Left renal cortex interstitium (tissue), 4 donors: ENCODE measurements at places on chromosomes 2 and 18. TPM values are rescaled to one million over a fixed set of nuclear protein-coding genes. Genes with fewer than 3 reads are reported as not detected.

- DNase-seq = no peak
These were observed 131.3 kb downstream of the GFPT1 start for GRCh38 chr2:69255760-69256159.

- no peak for DNase-seq
These were observed 134.6 kb upstream of the SPATS2L start for GRCh38 chr2:200171731-200172482.

DNA sequence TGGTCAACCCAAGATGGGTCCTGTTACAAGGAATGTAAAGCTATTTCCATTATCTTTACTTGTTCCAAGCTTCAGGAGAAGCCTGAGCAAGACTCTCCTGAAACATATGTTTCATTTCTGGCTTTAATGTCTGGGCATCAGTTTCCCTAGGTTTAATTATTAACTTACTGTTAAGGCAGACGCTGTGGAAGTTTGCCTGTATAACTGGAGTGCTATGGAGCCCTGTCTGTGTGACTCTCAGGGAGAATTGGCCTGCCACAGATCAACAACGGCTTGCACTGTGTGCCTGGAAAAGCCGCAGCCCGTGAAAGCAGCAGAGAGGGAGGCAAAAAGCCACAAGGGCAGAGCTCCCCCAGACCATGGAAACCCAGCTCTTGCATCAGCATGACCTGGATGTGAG is 22.1 kb upstream of the LONRF2 start:
- no peak for DNase-seq

GRCh38 chr18:25005541-25006403 is 346.2 kb downstream of the ZNF521 start:
- DNase-seq = no peak

- DNase-seq = no peak
These were observed 805 bp downstream of the LIMS2 start for GRCh38 chr2:127674241-127675209.

DNA sequence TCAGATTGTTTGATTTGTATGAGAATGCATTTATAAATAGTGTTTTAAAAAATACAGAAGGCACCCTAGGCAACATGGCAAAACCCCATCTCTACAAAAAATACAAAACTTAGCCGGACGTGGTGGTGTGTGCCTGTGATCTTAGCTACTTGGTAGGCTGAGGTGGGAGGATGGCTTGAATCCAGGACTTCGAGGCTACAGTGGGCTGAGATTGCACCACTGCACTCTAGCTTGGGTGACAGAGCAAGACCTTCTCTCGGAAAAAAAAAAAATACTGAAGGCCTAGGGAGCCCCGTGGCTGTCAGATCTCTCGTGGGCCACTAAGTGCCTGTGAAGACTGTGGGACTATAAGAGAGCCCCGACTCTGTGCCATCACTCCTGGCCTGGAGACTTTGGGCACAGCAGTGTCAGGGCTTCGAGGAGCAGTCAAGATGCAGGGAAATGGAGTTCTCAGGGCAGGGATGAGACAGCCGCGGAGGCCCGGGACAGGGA is 40.5 kb downstream of the MYO7B start:
- DNase-seq = no peak

DNA sequence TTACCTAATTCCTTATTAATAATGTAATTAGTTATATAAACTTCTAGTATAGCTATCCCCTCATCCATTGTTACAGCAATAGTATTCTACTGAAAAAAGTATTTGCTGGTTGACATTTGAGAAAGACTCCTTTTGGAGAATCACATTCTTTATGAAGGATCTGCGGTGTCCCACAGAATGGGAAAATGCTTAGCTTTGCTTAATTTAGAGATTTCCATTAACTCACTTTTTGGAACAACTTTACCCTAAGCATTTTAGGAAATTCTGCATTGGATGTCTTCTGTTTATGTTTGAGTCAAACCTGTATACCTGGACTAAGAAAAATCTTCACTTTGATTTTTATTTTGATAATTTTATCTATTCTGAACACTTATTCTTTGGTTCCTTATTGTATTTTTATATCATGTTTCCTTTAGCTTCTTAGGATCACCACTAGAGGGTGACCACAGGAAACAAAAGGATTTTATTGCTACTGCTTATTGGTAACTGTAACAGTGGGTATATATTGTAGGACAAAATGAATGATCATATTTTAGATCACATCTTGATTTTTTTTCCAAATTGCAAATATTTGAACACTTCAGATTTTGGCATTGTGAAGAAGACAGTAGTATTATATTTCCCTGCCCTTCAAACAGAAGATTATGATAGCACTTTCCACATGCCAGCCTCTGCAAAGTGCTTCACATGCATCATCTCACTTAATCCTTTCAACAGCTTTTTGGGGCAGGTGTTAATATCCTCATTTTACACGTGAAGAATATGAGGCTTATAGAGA is 79.6 kb downstream of the MIB1 start:
- no peak for DNase-seq

DNA sequence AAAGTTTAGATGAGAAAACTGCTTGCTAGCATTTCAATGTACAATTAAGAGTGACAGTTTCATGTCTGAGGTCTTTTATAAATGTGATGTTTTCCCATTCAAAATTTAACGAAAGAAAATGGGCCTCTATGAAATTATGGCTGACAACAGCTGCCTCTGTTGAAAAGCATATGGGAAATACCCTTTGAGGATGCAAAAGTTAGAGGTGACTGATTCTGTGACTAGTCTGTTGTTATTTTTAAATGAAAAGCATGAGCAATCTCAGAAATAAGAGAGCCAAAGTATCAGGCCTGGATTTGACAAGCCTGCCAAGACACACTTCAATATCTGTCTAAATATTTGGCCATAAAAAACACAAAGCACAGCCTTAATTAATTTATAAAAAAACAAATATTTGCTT is 580.8 kb downstream of the ERBB4 start:
- DNase-seq = no peak

GRCh38 chr2:65186093-65186868 is 41.4 kb upstream of the ACTR2 start:
- no peak for DNase-seq

DNA sequence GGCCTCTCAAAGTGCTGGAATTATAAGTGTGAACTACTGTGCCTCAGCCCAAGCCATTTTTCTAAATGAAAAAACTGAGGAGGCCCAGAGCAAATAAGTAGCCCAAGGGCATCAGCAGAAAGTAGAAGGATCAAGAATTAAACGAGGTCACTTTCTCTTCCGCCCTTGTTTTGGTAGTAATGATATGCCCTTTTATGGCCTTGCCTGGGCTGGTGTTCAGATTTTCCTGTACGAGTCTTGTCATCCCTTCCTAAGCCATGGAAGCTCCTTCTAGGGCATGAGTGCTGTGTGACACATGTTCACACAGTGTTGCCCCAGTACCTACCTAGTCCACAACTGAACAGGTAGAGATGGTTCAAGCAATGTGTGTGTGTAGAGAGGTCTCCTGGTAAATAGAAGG is 6.6 kb downstream of the HPCAL1 start:
- no peak for DNase-seq

GRCh38 chr18:28801876-28802275 is 624.9 kb upstream of the CDH2 start:
- no peak for DNase-seq

GRCh38 chr18:765764-766549 is 46.1 kb downstream of the YES1 start:
- no peak for DNase-seq

DNA sequence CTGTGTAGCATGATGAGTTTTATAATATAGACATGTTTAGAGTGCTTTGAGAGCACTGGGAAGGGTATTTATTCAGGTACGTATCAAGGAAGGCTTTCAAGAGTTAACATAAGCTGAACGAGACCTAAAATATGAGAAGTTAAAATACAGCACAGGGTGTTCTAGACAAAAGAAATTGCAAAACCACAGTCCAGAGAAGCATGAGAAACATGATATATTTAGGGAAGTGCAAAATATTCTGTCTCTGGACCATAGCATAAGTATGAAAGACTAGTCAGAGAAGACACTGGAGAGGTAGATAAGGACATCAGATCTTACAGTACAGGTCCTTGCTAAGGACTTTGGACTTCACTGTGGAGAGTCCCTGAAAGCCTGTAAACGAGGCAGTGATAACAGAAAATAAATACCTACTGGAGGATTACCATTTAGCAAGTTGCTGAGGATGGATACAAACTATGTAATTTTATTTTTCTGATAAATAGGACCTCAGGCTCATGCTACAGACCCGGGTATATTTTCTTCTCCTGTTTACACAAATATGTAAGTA is 43.7 kb downstream of the FSIP2 start:
- no peak for DNase-seq

GRCh38 chr2:138324068-138324771 is 177.3 kb upstream of the SPOPL start:
- no peak for DNase-seq

DNA sequence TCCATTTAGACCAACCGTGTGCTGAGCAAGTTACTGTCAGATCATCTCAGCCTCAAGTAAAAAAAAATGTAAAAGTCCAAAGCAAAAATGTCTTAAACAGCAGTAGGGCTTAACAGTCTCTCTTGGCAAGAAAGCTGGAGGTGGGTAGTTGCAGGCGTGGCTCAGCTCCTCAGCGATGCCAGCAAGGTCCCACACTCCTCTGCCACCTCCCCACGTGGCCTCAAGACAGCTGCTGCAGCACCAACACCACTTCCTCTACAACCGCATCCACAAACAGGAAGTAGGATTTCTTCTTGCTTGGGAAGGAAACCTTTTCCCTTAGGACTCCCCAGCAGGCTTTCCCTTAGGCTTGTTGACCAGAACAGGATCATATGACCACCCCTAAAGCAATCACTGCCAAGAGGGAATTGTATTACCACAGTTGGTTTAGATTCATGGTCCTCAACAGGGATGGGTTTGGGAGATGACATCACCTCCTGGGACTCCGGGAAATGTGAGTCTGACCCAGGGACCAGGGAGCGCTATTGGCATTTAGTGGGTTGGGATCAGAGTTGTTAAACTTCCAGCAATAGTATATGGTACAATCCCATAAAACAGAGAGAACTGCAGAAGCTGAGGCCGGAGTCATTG is 97.1 kb downstream of the MAPK4 start:
- DNase-seq = no peak

GRCh38 chr2:133315280-133315679 is 253.0 kb downstream of the NCKAP5 start:
- no peak for DNase-seq

DNA sequence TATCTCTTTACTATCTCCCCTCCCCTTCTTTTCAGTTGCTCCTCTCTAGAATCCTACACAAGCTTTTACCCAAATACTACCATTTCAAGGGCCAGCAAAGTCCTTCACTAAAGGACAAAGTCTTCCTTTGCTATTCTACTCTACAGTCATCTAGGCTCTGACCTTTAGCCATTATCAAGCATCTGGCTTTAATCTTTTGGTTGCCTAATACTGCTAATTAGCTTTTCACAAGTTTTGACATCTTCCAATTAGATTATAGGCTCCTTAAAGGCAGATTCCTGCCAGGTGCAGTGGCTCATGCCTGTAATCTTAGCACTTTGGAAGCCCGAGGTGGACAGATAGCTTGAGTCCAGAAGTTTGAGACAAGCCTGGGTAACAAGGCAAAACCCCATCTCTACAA is 194.4 kb downstream of the SH3BP4 start:
- DNase-seq = no peak

- no peak for DNase-seq
These were observed 16.4 kb downstream of the GALNT3 start for GRCh38 chr2:165777522-165778186.

- no peak for DNase-seq
These were observed 66.1 kb upstream of the NPAS2 start for GRCh38 chr2:100753881-100754280.

GRCh38 chr18:23135550-23136325 is 453 bp downstream of the CABLES1 start:
- DNase-seq = no peak

- DNase-seq = no peak
These were observed 1268.6 kb downstream of the LRP1B start for GRCh38 chr2:140862181-140862580.

- no peak for DNase-seq
These were observed 63.5 kb upstream of the ARL5A start for GRCh38 chr2:151891566-151892194.

DNA sequence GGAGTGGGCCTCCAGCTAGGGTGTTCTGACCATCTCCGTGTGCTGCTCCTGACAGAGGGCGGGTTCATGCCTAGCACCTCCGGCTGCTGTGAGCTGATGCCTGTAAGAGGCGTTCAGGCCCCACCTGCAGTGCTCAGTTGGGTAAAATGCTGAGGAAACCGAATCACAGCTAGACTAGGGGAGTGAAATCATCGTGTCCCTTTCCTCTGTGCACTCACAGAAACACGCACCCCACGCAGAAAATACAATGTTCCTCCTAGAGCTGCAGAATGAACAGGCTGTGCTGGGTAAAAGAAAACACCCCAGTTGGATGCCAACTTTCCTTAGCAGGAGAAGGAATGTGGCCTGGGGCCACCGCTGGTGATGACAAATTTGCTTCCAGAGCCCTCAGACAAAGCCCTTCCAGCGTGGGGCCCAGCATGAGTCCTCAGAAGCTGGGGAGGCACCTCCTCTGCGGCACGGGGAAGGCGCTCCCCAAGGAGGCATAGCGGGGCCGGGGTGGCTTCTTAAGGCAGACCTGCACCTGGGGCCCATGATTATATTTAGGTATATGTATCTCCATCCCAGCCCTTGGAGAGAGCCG is 16.3 kb upstream of the ARHGEF4 start:
- DNase-seq = no peak

SCRN3 gene
- 30.2 TPM for polyA plus RNA-seq

DNAJC5G gene
- polyA plus RNA-seq = 1.1 TPM

CACNB4 gene
- polyA plus RNA-seq = 5.9 TPM

VIL1 gene
- polyA plus RNA-seq = 29.3 TPM

CNOT9 gene
- 60.8 TPM for polyA plus RNA-seq

NDC80 gene
- polyA plus RNA-seq = 25.5 TPM

PREB gene
- polyA plus RNA-seq = 46.6 TPM

MOCOS gene
- polyA plus RNA-seq = 0.79 TPM

IGFBP5 gene
- 464 TPM for polyA plus RNA-seq

CREG2 gene
- 0.27 TPM for polyA plus RNA-seq

AMER3 gene
- polyA plus RNA-seq = 0.03 TPM
